Stimulated activated CD8-positive, alpha-beta memory T cell treated with anti-CD3 and anti-CD28 coated beads, Interleukin-2, amount 100 ng/mL, for 1 hour (primary cell): ENCODE measurements at places on chromosomes 16 and 17.

DNA sequence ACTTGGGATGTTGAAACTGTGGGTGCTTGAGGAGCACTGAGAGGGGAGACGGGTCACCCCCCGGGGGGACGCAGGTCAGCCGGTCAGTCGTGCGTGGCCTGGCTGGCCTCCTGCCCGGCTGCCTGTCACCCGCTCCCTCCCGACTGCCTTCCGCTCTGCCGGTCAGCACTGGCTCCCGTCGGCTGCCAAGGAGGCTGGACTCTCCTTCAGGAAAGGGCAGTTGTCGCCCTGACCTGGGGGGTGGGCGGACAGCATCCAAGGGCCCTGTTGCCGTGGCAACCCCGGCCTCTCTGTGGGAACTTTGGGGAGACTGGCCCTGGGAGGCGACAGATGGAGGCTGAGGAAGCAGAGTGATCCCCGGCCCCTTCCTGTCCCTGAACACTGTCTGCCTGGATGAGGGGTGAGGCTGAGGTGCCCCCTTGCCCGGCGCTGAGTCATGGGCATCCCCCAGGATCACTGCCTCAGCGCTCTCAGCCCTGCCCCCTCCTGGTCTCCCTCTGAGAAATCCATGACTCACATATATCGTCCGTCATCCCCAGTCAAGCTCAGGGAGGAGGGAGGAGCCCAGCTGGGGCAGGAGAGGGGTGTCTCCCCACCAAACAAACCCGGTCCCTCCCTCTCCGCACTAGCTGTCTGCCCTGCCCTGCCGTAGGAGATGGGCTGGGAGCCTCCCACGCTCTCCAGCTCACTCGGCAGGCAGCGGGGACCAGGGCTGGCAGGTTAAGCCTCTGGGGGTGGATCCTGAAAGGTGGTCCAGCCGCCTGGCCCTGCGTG is at the start of gene ADGRG1:
ADGRG1 (plus strand) TSS at position 623 of the 774 bp plus-strand sequence. CDS start 21,658 bp downstream, outside the sequence.
- DNase-seq, result no peak

DNA sequence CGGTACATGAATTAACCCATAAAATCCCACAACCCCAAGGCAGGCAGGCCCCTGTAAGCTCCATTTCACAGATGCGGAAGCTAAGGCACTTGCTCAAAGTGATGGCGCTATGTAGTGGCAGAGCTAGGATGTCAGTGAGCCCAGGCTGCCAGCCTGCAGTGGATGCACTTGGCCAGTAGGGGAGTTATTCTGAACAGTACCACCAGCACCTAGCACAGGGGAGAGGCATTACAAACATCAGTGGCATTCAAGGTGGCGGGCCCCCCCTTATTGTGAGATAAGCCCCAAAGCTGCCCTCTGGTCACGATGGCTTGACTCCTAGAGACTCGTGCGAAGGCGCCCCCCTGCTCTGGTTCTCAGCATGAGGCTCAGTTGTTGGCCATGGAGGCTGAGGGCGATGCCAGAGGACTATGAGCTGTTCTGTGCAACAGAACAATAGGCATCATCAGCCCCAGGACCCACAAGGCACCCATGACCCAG is 33.8 kb downstream of the GTF3C1 start:
- no peak for DNase-seq

DNA sequence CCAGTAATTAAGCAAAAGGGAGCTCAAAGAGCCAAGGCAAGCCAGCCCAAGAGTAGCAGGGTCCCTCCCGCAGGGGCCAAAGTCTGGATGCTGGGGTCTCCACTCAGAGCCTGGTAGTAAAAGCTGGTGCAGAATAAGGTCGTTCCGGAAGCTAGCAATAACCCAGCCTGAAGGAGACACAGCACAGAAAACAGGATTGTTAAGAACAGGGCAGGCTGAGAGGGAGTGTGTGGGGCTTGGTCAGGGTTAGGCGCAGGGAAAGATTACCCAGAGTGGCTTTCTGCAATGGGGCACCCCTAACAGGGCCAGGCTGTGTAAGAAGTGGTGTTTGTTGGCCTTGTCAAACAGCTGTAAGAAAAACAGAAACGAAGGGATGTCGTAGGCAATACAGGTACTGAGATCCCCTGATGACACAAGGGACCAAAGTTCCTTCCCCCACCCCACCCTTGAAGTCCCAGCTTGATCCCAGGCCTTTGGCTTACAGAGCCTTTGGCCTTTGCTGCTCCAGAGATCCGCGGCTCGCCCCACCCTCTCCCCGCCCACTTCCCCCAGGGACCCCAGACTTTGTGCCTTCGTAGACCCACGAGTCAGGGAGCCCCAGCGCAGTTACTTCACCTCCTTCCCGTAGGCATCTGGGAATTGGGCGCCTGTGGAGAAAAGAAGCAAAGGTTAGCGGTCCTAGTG is 712 bp downstream of the TMEM256 start:
- DNase-seq, result no peak

- no peak for DNase-seq
Measured at GRCh38 chr17:6489016-6489550, 44.8 kb downstream of the PIMREG start.

DNA sequence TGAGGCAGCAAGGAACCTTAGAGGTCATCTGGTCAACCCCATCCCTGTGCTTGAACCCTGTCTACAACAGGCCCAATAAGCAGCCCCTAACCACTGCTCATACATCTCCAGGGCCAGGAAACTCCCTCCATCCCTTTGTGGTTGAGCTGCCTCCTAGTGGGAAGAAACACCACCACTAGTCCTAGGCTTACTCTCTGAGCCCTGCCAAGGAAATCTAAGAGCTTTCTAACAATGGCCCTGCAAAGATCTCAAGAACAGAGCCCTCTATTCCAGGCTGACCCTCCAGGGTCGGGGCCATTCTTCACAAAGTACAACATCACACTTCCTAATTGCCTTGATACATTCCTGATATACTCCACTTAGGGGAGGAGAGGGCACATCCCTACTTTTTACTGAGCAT is 5.8 kb downstream of the ACLY start:
- no peak for DNase-seq

- DNase-seq, result no peak
Measured at GRCh38 chr17:16435925-16436886, 20.8 kb downstream of the TRPV2 start.
